ENCODE measurements at places on chromosomes 11 and 22. TPM values are rescaled to one million over a fixed set of nuclear protein-coding genes. Genes with fewer than 3 reads are reported as not detected.

SCGB1A1 gene
- not detected for polyA plus RNA-seq

CRACR2B gene
- 113 TPM for polyA plus RNA-seq

MRGPRE gene
- not detected for polyA plus RNA-seq

PAX6 gene
- not detected for polyA plus RNA-seq

NELL1 gene
- polyA plus RNA-seq: 1.0 TPM

LMO2 gene
- 33.4 TPM for polyA plus RNA-seq

CHADL gene
- polyA plus RNA-seq: 0.49 TPM

ANGPTL5 gene
- polyA plus RNA-seq: not detected

GRCh38 chr11:13465909-13466371 lies 2.9 kb upstream of the BTBD10 start:
- peak; percentile 30 for DNase-seq
- H3K4me1 ChIP-seq: peaks cover 3% of the 10 kb centered on the region
- no peak overlapping the region for H3K4me3 ChIP-seq
- no peak overlapping the region for H3K27ac ChIP-seq

DNA sequence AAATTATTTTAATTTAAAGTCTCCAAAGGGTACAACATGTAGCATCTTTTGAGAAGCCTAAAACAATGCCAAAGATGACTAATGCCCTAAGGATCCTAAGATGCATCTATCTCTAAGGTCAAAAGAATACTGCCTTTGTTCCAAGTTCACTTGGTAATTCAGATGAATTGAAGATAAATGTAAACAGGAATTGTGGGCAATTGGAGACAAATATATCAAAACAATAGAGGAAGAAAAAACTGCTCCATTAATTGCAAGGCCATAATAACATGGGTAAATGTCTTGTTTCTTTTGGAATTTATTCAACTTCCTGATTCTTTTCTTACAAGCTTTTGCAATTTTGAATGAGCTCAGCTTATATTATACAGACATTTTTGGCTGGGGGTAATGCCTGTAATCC lies 338.6 kb downstream of the TTC28 start:
- no peaks in the 10 kb centered on the region for H3K36me3 ChIP-seq
- peak; percentile 50 for DNase-seq
- peaks cover 9% of the 10 kb centered on the region for H3K4me1 ChIP-seq
- no peak overlapping the region for H3K27ac ChIP-seq
- H3K4me3 ChIP-seq: no peak overlapping the region

DNA sequence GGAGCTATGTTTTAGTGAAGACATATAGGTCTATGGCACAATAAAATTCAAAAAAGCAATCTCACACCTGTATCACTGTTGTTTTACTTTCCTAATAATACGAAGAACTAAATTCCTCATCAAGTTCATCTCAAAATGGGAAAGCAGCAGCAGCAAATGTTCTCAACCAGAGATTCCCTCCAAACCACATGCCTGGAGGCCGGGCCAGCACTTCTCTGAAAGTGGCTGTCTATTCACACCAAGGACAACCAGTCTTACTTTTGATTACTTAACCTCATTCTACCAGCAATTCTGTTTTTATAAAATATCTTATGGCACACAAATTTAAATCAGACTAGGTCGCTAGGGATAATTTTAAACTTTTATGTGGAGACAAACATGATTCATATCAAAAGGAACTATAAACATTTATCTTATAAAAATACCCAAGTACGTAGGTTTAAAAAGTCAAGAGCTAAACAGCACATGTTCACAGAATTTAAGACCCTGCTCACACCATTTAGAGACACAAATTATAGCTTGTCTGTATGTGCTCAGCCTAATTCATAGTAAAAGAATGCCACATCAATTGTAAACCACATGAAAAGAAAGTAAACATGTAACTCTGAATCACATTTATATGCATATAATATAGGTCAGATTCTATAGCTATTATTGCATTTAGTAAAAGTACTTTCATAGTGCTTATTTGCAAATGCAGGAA lies 46.1 kb downstream of the RRAS2 start:
- H3K36me3 ChIP-seq: no peaks in the 10 kb centered on the region
- no peak overlapping the region for H3K4me3 ChIP-seq
- peaks cover 31% of the 10 kb centered on the region for H3K4me1 ChIP-seq
- H3K27ac ChIP-seq: no peak overlapping the region
- H3K27me3 ChIP-seq: no peaks in the 10 kb centered on the region
- DNase-seq: no peak

- no peak overlapping the region for H3K4me3 ChIP-seq
- no peaks in the 10 kb centered on the region for H3K36me3 ChIP-seq
- H3K27me3 ChIP-seq: no peaks in the 10 kb centered on the region
- H3K27ac ChIP-seq: no peak overlapping the region
Measured at GRCh38 chr11:122242731-122243130, 126.7 kb upstream of the BLID start.

DNA sequence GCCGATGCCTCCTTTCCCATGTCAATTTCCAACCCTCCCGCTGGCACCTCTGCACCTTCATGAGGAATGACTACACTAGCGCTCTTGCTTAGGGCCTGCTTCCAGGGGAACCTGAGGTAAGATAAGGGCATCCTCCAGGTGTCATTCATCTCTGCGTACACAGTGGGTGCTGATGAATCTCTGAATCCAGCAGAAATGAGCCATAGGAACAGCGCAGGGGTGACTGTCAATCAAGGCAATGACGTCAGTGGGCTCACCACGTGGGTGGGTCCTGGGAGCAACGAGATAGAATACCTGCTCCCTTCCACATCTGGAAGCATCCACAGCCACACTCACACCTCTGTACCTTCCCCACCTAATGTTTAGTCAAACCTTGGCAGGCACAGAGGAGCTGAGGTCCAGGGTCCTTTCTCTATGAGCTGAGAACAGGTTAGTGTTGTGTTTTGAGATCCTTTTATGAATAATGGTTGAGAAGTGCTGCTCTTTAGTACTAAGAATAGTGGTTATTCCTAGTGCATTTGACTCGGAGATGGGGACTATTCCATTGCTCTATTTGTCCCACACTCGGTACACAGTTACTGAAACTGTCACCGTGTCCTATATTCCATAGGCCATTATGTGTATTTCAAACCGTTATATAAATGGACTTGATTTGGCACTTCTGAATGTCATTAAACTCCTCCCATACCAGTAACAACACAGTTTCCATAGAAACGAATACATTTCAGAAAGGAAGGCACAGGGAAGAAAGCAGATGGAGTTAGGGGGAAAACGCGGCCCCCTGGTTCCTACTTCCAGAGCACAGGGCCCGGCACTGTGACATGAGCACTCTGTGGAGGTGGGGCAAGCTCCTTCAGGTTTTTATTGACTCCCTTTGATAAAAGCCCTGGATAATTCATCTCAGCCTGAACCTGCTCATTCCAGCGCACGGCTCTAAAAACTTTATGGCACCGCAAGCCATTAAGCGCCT lies 193.4 kb downstream of the ST3GAL4 start:
- H3K4me1 ChIP-seq: no peaks in the 10 kb centered on the region
- no peaks in the 10 kb centered on the region for H3K36me3 ChIP-seq
- H3K27me3 ChIP-seq: peaks cover 18% of the 10 kb centered on the region
- H3K27ac ChIP-seq: no peak overlapping the region

DNA sequence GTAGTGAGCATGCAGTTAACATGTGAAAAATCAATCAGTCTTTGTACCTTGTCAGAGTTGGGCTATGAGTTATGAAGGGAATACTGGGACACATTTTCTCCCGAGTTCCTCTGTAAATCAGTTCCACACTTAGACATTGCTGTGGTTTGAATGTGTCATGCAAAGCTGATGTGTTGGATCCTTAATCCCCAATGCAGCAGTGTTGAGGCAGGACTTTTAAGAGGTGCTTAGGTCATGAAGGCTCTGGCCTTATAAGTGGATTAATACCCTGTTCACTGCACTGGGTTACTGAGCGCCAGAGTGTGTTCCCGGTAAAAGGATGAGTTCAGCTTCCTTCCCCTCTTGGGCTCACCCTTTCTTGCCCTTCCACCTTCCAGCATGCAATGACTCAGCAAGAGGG lies 742.1 kb upstream of the TENM4 start:
- H3K36me3 ChIP-seq: no peaks in the 10 kb centered on the region
- no peak overlapping the region for H3K4me3 ChIP-seq
- H3K27ac ChIP-seq: no peak overlapping the region
- DNase-seq: no peak

GRCh38 chr11:64710418-64711137 lies 12.4 kb downstream of the NRXN2 start:
- no peak overlapping the region for H3K27ac ChIP-seq
- no peaks in the 10 kb centered on the region for H3K36me3 ChIP-seq
- H3K27me3 ChIP-seq: peaks cover 61% of the 10 kb centered on the region
- peaks cover 3% of the 10 kb centered on the region for H3K4me1 ChIP-seq
- H3K4me3 ChIP-seq: no peak overlapping the region

DNA sequence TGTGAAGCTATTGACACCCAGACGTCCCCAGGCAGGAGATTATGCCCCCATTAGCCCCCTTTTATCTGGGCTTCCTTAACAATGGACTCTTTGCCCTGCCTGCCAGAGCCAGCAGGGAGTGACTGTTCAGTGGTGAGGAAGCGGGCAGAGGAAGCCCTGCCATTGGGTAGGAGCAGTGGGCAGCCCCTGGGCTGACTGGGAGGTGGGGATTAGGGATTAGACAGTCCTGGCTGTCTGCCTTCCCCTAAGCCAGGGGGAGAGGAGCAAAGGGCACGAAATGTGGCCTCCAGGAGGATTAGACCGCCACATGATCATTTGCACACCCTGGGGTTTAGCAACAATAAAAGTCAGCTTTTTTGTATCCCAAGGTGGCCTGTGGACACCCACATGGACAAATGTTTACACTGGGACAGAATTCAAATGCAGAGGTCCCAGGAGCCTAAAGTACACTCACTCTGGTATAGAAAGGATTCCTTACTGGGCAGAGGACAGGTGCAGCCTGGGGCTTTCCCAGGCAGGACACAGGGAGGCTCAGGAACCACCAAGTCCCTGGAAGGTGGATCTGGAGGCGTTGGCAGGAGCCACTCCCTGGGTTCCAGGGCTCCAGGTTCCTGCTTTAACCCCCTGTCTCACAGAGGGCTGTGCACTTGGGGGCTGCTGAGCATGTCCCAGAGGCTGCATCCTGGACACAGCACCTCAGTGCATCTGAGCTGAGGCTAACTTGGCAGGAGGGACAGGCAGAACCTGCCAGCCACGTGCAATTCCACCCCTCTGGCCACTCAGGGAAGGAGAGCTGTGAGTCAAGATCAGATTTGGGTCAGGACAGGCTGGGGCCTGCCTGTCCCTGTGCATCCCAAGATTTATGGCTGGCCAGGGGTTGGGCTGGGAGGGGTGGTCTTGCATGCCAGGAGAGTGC lies 2.1 kb downstream of the PNPLA3 start:
- DNase-seq: no peak
- H3K4me1 ChIP-seq: no peaks in the 10 kb centered on the region
- H3K27me3 ChIP-seq: no peaks in the 10 kb centered on the region
- no peak overlapping the region for H3K4me3 ChIP-seq
- no peak overlapping the region for H3K27ac ChIP-seq
- no peaks in the 10 kb centered on the region for H3K36me3 ChIP-seq

- peaks cover 6% of the 10 kb centered on the region for H3K4me1 ChIP-seq
- no peak overlapping the region for H3K4me3 ChIP-seq
- H3K27me3 ChIP-seq: no peaks in the 10 kb centered on the region
- no peaks in the 10 kb centered on the region for H3K36me3 ChIP-seq
- DNase-seq: no peak
Measured at GRCh38 chr11:9716275-9717039, 52.6 kb downstream of the SWAP70 start.

DNA sequence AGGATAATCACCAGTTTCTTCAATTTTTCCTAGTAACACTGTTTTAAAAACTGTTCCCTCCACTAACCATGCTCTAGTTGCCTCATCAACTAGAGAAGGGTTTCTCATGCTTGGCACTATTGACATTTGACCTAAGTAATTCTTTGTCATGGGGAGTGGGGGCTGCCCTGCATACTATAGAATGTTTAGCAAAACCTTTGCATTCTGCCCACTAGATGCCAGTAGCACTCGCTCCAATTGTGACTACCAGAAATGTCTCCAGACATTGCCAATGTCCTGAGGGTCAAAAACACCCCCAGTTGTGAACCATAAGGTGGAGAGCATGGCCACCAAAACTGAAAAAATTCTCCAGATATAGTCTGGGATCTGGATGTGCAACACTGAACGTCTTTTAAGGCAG lies 27.6 kb upstream of the BMAL1 start:
- H3K27me3 ChIP-seq: peaks cover 20% of the 10 kb centered on the region
- no peaks in the 10 kb centered on the region for H3K36me3 ChIP-seq

Measured in cardiac muscle cell (in vitro differentiated cells and primary cell).